ENCODE measurements at places on chromosomes 16 and 17. TPM values are rescaled to one million over a fixed set of nuclear protein-coding genes. Genes with fewer than 3 reads are reported as not detected.

GRCh38 chr17:73316919-73317505 is 5.2 kb upstream of the CDC42EP4 start:
- no peak for DNase-seq

DNA sequence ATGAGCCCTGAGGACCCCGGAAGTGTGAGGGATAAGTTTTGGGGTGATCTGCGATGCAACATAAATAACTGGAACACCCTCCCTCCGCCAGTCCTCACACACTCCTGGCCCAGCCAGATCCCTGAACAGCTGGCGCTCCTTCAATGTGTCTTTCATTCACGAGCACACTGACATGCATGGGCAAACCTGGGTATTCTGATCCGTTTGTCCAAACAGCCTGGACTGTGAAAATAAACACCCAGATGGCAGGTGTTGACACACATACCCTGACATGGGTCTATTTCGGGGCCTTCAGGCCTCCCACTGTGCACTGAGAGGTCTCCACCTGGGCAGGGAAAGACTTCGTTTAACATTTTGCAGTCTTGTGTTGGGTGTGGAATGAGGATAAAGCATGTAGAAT is 3.0 kb upstream of the CPNE2 start:
- no peak for DNase-seq

- DNase-seq = no peak
These were observed 10.0 kb downstream of the GPT2 start for GRCh38 chr16:46894036-46894672.

GRCh38 chr16:22642416-22643088 is 131.9 kb downstream of the NPIPB5 start:
- no peak for DNase-seq

- no peak for DNase-seq
These were observed 12.0 kb downstream of the RARA start for GRCh38 chr17:40320756-40321523.

CES5A gene
- total RNA-seq = not detected
